ENCODE measurements at places on chromosomes 6 and 20.

DNA sequence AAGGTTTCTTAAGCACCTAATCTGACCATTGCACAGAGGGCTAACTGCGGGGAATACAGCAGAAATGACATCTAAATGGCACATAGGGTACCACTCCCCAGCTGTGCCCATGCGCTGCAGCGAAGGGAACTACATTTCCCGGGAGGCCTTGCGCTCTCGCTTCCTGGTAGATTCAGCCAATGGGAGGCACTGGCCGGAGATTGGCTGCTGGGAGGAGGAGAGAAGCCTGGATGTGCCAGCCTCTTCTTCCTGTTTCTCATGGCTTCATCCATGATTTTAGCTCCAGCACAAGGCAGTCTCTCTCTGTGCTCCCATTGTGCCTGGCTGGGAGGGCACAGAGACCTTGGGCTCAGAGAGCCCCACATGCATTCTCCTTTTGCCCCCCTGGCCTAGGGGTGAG lies 101.7 kb upstream of the FOXA2 start:
- no peak for DNase-seq

DNA sequence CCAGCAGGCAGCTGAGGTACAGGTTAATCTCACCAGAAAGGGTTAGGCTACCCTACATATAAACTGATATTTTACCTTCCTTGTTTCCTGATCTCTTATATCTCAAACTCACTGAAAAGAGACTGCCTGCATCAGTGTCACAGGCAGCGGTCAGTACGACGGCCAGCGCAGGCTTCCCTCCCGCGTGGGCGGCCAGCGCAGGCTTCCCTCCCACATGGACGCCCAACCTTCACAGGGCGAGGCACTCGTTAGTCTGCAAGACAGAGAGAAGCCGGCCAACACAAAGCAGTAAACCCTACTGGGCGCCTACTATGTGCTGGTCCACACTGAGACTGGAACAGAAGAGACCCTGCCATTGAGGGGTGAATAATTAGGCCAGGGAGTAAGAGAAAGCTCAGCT lies 33.0 kb downstream of the TTI1 start:
- no peak for DNase-seq

DNA sequence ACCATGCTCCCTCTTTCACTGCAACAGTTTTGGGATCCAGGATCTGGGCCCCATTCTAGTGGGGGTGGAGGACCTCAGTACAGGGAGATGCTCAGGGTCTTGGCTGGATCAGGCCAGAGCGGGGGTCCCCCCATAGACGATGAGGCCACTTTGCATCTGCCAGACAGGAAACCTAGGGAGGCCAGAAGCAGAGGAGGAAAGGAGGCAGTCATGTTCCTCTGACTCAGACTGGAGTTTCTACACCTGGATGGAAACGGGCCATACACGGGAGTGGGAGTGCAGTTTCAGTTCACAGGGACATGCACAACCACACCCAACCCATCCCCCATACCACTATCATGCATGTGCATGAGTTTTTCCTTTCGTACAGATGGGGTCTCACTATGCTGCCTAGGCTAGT lies 3.6 kb upstream of the EMILIN3 start:
- DNase-seq, result no peak

GRCh38 chr20:47464380-47465101 lies 37.1 kb upstream of the NCOA3 start:
- no peak for DNase-seq

DNA sequence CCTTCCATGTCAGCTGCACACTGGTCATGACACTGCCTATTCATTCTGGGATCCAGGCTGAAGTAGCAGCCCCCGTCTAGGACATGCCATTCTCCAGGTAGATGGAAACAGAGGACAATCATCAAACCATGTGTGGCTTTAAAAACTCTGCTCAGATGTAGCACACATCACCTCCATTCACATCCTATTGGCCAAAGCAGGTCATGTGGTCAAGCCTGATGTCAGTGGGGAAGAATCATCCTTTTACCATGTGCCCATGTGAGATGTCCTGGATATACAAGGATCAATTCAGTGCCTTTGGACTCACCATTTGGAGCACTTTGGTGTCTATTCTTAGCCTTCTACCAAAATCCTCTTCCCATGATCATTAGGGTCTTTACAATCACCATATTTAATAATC lies 99.5 kb downstream of the CDC5L start:
- DNase-seq, result no peak

GRCh38 chr6:6218759-6219085 lies 101.7 kb downstream of the F13A1 start:
- no peak for DNase-seq

GRCh38 chr20:6533351-6533750 lies 234.1 kb upstream of the BMP2 start:
- DNase-seq, result no peak

DNA sequence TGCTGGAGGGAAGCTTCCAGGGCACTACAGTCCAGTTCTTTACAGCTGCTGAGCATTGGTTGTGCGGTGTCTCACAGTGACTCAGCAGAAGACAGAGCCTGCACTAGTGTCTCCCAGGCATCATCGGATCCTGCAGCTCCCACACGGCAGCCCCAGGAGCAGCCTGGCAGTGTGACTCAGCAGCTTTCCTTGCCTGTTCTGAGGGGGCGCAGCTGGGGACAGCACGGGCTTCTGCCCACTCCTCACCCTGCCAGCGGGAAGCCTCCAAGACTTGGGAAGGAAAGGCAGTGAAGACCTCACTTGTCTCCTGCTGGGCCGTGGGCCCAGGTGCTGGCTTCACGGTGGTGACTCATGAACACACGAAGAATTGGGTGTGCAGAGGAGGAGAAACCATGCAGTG lies 165.4 kb downstream of the SYNDIG1 start:
- DNase-seq, result no peak

- DNase-seq, result no peak
Measured at GRCh38 chr6:15513801-15514711, 148.8 kb downstream of the DTNBP1 start.

DNA sequence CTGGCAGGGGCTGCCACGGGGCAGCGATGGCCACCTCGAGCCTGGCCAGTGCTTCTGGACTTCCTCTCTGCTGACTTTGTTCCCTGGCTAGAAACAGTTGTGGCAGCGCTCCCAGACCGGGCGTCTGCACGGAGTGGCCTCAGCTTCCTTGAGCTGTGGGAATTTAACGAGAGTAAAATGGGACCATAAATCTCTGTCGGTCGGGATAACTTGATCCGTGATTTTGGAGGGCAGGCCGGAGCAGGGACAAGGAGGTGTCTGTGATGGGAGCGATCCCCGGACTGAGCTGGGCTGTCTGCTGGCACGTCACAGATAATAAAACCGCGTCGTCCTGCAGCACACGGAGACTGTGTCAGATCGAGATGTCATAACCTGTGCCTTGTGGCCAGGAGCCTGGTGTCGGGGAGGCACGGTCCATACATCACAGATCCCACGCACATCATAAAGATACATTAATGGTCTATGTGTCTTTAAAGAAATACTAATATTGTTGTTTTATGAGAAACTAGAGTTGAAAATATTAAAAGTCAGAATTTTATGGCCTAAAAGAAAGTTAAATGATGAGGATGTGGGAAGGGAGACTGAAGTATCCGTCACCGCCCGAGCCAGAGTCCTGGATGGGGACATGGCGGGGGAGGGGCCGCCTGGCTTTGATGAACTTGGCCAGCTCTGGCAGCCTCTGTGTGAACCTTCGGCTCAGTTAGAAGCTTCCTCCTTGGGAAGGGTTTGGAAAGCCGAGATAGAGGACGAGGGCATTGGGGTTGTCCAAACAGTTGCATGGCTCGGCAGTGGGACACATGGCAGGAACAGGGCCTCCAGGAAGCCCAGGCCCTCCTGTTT lies 6.5 kb upstream of the RBBP8NL start:
- DNase-seq, result no peak

- DNase-seq, result no peak
Measured at GRCh38 chr20:21017528-21018085, 88.6 kb downstream of the LINC00237 start.

DNA sequence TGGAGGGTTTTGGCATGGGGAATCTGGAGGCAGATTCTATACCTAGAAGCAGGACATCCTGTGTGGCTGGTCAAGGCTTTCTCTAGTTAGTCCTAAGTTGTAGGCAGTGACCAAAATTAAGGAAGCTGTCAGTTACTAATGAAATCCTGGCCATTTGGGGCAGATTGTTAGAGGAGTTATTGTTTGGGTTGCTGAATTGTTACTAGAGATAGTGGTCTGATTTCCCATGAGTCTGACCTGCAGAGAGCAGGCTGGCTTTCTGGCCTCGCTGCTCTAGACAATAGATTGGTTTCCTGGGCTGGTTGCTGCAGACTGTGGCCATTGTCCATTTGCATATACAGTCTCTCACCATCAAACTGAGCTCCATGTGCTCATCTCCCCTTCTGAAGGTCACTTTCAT lies 205.0 kb upstream of the SASH1 start:
- DNase-seq, result no peak
